ENCODE measurements at places on chromosomes 4 and X.

GRCh38 chrX:132483951-132484350 is 4.9 kb downstream of the MBNL3 start:
- DNase-seq: no peak

DNA sequence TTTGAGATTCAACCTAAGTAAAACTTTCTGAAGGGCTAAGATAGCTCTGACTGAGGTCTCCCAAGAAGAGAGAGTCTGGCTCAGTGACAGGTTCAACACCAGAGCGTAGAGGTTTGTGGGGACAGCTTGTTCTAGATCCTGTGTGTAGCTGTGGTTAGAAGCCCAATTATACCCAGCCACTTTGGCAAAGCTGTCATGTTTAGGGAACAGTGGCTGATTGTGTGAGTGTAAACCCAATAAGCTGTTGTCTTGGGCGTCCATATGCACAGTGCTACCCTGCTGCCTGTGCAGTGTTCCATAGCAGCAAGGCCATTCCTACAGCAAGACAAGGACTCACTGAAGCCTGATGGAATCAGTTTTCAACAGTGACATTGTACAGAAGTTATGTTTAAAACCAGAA is 11.2 kb upstream of the SCRG1 start:
- no peak for DNase-seq

- DNase-seq: no peak
Measured at GRCh38 chr4:166252487-166253402, 379.7 kb downstream of the TLL1 start.

DNA sequence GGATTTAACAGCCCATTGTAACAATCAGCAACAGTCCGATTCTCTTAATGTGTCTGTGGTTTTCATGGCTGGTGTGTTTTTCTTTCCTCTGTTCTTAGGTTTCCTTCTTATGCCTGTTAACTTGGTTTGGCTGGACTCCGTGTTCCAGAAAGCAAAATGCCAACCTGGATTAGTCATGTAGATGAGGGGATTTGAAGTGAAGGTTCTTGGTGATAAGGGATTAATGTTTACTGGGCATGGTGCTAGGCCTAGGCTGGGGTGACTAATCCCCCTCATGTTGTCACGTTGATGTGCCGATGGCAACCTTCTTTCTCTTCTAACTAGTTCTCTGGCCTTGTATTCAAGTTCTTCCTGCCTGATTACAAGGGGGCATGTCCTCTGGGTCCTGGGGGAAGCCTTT is 85.9 kb downstream of the REPS2 start:
- no peak for DNase-seq

DNA sequence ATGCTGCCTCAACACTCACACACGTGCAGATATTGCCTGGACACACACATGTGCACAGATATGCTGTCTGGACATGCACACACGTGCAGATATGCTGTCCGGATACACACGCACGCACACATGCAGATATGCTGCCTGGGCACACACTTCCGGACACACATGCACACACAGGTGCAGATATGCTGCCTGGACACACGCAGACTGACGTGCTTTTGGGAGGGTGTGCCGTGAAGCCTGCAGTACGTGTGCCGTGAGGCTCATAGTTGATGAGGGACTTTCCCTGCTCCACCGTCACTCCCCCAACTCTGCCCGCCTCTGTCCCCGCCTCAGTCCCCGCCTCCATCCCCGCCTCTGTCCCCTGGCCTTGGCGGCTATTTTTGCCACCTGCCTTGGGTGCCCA is 14.7 kb downstream of the FGFRL1 start:
- DNase-seq: no peak

- no peak for DNase-seq
Measured at GRCh38 chr4:77586951-77587383, 18.7 kb upstream of the CXCL13 start.

GRCh38 chr4:132809298-132810032 is 339.6 kb upstream of the PCDH10 start:
- DNase-seq: no peak

- DNase-seq: no peak
Measured at GRCh38 chr4:138507522-138507921, 265.4 kb upstream of the SLC7A11 start.

DNA sequence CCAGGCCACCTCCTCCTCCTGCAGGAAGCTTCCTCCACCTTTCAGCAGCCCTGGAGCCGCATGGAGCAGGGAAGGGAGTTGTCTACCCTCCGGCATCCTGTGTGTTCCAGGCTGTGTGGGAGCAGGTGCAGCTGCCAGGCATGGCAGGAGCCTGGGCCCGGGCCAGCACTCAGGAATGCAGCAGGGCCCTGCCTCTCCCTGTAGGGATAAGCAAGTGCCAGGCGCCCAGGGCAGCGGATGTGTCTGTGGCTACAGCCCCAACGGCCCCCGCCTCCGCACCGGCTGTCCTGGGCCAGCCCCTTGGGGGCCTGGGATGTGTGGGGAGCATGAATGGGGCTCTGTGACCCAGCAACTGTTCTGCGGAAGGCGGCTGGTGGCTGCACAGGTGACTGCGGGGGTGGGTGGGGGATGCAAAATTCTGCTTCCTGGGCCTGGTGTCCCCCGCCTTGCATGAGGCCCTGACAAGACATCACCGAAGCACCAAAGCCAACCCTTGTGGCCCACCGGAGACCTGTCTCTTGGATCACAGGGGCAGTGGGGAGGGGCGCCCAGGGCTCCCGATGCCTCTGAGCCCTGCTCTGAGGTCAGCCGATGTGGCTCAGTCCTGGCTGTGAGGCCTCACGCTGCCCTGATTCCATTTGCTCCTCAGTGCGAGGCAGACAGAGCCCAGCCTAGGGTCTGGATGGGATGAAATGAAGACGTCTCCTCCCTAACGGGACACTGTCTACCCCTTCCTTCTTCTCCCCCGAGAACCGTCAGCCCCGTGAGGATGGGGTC is 1.4 kb upstream of the DOK7 start:
- peak; percentile 81 for DNase-seq

DNA sequence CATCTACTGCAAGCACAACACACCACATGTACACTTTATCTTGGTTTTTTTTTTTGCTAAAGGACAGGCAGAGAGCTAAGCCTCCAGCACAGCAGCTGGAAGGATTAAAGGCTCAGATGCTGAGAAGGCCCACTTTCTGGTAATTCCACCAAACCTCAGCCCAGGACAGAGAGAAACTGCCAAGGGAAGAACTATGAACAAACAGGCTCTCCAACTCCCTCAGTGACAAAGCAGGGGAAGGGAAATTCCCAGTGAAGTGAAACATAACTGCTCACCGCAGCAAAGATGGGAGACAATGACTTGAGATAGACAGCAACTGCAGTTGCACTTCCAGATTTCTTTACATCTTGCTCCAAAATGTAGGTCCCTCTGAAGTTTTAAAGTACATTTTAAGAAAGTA is 4.8 kb downstream of the PROM1 start:
- DNase-seq: no peak

DNA sequence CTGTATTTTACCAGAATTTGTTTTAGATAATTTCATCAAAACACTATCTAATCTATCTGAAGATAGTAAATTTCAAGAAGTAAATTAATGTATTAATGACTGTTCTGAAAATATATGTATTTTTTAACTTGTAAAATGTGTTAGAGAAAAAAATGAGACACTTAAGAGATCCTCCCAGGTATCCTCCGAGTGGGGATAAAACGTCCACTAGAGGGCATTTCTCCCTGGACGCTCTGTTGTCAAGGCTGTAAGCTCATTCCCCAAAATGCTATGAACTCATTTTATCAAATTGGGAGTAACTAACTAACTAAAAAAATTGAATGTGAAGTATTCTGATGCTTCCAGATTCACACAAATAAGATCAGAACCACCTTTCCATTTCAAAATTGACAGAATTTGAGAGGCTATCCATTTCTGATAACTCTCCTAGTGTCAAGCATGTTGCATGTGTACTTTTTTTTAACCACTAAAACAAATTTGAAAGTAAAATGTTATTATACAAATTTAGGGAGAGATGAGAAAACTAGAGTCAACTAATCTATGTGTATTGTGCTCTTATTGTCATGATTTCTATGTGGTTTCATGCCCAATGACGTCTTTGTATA is 337.3 kb upstream of the HS3ST1 start:
- DNase-seq: no peak

DNA sequence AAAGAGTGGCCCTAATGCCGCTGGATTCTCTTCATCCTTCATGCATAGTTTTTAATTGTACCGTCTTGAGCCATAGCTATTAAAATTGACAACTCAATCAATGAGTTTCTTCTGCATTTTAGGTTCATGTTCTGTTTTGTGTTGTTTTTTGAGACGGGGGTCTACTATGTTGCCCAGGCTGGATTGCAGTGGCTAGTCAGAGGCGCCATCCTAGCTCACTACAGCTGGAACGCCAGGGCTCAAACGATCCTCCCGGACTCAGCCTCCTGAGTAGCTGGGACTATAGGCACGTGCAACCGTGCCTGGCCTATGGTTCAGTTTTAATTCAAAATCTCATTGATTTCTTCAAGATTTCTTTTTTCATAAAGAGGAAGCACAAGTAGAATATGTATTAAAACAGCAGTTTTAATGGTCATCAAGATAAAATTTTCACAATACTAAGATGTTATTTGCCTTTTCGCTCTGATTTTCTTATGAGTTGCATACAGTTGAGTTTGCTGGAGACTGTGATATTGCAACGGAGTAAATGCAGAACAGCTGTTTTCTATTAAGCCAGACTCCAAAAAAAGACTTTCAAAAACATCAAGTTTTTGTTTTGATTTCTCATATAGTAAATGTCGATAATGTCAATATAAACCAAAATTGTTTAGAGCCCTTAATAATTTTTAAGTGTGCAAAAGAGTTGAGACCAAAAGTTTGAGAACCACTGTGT is 1.1 kb upstream of the STX18 start:
- DNase-seq: no peak

- DNase-seq: no peak
Measured at GRCh38 chr4:37475776-37476175, 210.4 kb downstream of the RELL1 start.

Data from mucosa of descending colon (tissue), 3 donors.